ENCODE measurements at places on chromosomes 4 and X.

DNA sequence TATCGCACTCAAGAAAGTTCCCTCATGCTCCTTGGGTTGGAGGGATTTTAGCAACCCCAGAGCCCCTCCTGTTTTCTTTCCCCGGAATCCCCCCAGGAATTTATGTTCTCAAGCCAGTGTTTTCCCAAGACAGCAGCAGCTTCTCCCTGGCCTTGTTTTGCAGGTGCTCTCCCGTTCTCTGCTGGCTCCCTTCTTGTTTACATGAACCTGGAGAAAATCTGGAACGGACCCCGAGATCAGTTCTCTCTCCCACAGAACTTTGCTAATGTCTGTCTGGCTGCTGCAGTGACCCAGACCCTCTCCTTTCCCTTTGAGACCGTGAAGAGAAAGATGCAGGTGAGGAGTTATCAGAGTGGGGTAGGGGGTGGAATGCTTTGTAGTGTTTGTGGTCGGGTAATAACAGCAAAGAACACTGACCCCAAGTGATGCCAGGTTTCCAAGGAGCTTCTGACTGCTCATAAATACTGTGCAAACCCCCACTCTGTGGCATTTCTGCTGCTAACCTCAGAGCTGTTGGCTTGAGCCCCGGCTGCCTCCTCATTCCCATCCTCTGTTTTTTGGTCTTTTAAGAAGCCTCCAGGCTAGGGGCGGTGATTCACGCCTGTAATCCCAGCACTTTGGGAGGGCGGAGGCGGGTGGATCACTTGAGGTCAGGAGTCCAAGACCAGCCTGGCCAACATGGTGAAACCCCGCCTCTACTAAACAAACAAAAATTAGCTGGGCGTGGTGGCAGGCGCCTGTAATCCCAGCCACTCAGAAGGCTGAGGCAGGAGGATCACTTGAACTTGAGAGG is 11.1 kb downstream of the SLC25A43 start:
- DNase-seq: peak; percentile 21

GRCh38 chr4:120685756-120686278 is 236.7 kb downstream of the PRDM5 start:
- no peak for DNase-seq

- DNase-seq: no peak
Observed at GRCh38 chr4:100082852-100083251, 107.4 kb downstream of the DDIT4L start.

DNA sequence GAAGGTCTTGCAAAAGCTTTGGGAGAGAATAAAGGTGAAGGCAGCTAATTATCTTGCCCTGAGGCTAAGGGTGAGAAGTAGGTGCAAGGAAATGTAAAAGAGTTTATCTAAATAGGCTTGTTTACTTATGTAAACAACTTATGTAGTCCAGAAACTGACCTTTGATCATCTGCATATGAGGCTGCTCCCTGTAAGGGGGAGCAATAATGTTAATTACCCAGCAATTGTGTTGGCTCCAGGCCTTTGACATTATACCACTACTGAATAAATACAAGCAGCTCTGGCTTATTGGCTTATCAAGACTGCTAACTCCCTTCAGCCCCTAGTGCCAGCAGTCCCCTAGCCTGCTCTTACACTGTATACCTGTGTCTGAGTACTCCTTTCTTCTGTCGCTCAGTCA is 303.7 kb upstream of the GNPDA2 start:
- DNase-seq: no peak

GRCh38 chr4:18025288-18025687 is 3.7 kb upstream of the LCORL start:
- DNase-seq: no peak

- DNase-seq: no peak
Observed at GRCh38 chr4:850323-850945, 24.5 kb upstream of the CPLX1 start.
